Hematopoietic multipotent progenitor cell (in vitro differentiated cells): ENCODE measurements at places on chromosomes 6 and 20.

GRCh38 chr6:65450451-65450850 lies 256.6 kb downstream of the EYS start:
- no peak for DNase-seq

DNA sequence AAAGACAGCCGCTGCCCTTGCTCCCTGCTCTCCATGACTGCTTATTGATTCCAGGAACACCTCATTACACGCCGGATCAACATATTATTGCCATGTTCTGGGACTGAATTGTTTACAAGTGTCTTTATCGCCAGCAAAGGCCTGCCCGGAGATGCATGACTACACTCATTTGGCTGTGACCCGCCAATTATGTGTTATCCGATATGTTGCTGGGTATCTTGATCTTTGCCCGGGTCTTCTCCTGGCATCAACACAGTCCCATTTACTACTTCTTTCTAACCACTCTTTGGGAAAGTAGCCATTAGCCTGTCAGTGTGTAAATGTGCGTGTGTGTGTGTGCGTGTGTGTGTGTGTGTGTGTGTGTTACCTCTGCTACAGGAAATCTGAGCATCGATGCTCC lies 15.4 kb downstream of the LINC00237 start:
- no peak for DNase-seq

GRCh38 chr6:9131201-9131600 lies 695.9 kb upstream of the SLC35B3 start:
- no peak for DNase-seq

DNA sequence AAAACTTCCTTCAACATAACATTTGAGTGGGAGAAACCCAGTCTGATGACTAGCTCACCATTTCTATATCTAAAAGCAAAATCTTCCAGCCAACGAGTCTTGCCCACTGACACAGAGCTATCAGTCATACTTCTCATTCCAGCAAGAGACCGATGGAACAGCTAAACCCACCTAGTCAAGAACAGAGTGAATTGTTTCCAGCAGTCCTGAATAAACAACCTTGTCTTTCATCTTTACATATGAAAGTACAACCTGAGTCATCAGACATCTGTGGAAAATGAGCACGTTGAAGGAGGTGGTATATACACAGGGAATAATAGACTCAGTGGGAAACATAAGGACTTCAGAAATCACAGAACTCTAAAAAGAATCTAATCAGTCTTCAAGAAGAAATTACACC lies 23.8 kb downstream of the NRSN1 start:
- no peak for DNase-seq

GRCh38 chr20:13659288-13659687 lies 20.6 kb upstream of the TASP1 start:
- DNase-seq, result no peak

DNA sequence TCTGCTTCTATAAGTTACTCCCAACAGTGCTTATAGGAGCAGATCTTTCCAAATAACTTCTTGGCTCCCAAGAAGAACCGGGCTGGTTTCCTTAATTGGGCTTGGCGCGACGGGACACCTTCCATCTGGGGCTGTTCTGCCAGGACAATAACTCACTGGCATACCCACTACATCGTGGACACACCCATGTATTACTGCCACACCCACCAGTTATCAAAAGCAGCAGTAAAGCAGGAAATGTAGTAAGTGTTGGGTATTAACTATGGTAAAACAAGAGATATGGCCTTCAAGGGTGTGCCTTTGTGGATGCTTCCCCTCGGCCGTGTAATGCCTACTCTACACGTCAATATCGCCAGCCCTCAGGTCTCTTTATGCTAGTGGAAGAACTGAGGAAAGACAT lies 24.7 kb downstream of the CNKSR3 start:
- no peak for DNase-seq
